CD4-positive, alpha-beta T cell treated with Interleukin-1 beta for 1 hour (primary cell): ENCODE measurements at places on chromosomes 6 and 20.

- no peak for DNase-seq
Observed at GRCh38 chr20:46400253-46400652, 6.2 kb downstream of the ELMO2 start.

- no peak for DNase-seq
Observed at GRCh38 chr6:33271117-33271467, 584 bp downstream of the VPS52 start.

DNA sequence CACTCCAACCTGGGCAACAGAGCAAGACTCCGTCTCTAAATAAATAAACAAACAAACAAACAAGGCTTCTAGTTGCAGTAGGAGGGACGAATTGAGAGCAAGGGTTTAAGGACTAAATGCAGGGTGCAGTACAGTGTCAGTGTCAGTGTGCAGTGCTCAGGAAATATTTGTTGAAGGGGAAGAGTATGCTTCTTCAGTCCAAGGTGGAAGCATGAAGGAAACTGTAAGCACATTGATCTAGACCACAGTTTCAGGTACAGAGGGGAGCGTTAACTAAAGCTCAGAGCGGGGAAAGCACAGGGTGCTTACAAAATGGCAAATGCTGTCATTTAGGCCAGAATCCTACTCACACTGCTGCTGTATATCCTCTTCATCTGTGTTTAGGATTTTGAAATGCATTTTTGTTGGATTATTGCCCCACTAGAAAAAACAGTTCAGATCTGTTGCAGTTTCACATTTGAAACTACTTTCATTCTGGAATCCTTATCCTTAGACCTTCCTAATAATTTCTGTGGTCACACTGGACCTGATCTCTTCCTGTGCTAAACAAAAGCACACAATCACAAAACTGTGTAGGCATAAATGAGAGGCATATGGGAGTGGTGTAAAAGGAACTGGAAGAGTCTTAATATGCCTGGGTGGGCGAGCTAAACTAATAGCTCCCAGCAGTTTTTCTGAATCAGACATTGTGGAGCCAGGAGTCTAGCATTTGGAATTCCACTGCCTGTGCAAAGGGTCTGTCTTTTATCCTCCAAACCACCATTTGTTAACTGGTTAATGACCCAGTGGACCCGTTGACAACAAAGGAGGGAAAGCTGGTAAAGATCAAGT is 41.4 kb downstream of the CBFA2T2 start:
- no peak for DNase-seq

GRCh38 chr6:7241709-7242645 is 71.0 kb downstream of the SSR1 start:
- no peak for DNase-seq

- peak; percentile 17 for DNase-seq
Observed at GRCh38 chr20:35743693-35744491, 1.8 kb upstream of the RBM39 start.

- no peak for DNase-seq
Observed at GRCh38 chr6:39421383-39422225, 99.1 kb upstream of the KCNK16 start.

DNA sequence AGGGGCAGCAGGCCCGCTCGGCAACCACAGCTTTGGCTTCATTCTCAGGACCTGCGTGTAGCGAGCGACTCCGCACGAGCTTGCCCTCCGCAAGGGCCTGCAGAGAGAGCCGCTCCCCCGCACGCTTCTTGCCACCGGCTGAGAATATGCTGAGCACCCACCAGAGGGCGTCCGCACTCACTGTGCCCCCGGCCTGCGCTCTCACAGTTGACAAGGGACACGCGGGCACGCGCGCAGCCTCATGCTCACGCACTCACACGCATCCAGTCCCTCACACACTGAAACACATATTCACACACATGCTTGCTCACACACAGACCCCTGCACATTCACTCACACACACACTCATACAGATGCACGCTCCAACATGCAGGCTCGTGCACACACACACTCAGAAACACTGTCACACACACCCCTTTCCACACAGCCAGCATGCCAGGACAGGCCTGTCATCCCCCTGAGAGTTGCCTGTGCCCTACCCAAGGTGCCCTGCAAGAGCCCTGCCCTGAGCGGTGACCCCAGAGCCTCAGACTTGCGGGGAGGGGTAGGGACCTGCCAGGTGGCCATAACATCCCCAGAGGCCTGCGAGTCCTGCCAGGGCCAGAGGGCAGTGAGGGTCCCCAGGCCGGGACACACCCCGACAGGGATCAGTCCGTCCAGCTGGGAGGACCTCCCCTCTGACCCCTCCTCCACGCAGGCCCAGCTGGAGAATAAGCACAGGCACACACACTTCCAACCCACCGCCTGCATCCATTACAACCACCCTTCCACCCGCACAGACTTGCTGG is 174.1 kb downstream of the BMP7 start:
- DNase-seq = peak; percentile 27

DNA sequence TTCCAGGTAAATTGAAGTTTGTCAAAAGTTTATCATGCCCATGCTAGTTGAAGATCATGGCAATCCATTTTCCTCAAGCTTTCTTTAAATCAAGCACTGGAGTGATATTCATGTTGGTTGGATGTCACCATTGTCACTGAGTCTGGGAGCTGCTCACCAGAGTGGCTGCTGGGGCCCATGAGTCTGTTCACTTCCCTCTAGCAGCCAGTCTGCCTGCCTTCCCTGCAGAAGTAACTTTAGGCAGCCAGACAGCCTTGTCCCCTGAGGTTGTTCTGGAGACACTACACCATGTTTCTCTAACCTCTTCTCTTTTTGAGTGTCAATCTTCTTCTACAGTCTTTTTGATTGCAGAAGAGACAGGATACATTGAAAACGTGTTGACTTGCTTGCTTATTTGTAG is 5.5 kb downstream of the SIRT5 start:
- DNase-seq = no peak

DNA sequence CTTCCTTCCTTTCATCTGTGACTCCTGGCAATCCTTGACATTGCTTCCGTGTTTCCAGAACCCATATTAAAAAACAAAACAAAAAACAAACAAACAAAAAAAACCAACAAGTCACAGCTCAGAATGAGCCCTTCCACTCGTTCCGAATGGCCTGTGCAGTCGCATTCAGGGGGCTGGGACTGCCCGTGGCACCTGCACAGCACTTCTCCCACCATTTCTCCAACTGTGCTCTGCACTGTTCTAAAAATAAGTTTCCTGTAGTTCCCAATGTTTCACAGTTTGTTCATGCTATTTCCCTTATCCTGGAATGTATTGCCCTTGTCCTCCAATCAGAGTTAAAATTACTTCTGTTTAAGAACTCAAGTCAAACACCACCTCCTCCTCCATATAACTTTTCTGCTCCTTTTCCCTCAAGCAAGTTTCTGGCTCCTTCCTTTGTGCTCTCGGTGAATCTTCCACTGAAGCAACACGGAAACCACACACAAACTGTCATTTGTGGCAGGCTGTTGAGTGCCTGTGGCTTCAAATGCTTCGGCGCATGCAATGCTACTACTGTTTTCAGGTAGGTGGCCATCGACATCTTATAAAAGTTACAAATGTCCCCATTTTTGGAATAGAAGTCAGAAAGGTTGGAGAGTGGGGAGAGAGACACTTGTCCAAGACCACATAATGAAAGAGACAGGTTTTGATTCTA is 57.7 kb downstream of the PDE10A start:
- DNase-seq = no peak

DNA sequence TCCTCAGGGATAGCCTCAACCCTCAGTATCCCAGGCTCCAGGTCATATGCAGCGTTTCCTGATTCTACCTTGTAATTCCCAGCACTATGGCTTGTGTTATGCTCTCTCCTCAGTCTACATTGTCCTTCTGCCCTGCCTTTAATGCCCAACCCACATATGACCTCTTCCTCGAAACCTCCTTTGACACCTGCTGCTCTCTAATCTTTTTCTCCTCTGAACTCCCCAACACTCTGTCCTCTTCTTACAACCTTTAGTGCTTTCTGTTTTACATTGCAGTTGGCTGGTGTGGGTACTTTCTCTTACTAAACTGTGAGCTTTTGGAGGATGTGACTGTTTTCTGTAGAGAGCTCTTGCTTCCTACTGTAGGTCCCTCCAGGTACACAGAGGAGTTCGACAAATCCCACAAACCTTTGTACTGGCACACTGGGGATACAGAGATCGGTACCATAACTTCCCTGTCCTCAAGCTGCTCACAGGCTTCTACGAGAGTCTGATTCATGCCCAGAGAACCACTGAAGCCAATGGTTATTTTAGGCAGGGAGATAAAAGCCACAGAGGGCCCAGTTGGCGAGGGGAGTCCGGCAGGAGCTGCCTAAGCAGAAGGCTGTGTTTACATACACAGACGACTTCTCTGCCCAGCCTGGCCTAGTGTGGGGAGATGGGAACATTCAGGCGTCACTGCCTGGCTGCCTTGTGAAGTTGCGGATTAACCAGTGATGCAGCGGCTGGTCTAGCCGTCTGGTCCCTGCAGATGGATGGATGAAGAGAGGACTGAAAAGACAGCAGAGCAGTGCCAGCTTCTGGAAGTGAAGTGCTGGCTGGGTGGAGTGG is 8.4 kb upstream of the EPB41L1 start:
- DNase-seq = no peak
